NCI-H1092 (cell line): ENCODE measurements at places on chromosomes 7 and 10.

- DNase-seq: no peak
Observed at GRCh38 chr7:447523-447922, 72.1 kb downstream of the PDGFA start.

DNA sequence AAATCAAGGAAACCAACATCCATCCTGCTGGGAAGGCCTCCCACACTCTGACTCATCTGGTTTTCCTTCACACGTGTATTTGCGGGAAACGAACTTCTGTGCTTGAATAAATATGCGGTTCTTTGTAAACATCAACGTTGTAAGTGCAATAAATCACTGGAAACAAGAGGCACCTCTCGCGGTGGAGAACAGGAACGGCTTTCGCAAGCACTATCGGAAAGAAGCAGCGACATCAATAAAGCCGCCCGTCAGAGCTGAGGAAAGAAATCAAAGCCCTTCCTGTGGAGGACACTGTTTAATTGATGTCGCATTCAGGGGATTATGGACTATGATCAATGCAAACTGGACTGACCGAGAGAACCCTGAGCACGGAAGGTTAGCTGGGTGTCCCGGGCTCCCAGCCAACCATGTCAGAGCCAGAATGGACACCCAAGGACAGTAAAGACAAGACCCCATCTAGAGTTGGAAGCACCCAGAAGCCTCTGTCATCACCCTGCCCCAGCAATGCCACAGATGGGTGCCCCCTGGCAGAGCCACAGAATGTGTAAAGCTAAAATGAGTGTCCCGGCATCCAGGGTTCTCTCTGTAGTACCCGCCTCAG, 37.6 kb downstream of the OAT start:
- no peak for DNase-seq

DNA sequence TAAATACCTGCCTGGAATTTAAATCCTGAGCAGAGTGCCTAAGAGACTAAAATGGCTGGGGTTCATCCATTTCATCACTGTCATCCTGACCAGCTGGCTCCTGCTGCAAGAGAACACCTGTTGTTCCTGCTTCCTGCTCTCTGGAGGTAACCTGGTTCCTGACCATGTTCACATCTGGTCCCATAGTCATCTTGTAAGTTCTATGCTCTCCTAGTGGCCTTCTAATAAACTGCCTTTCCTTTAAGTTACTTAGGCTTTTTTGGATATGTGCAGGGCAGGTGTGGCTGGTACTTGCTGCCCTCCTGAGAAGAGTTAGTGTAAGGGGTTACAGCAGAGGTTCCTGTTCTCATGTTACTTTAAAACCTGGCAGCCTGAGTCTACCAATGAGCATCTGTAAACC, 80.0 kb downstream of the NRCAM start:
- no peak for DNase-seq

GRCh38 chr7:17275749-17276671, 22.4 kb upstream of the AHR start:
- no peak for DNase-seq

DNA sequence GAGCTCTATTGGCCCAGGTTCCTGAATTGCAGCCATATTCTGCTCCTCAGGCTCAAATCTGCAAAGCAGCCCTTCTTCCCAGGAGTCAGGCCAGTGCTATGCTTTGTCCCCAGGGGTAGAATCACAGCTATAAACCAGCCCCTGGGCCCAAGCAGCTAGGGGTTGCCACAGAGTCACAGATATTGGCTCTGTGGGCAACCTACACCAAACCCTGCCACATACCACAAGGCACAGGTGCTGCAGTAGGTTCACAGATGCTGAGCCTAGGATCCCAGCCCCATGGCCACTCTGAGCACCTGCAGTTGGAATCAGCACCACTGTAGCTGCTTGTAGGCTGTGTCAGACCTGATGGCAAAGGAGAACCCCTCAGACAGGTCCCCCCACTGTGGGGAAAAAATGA, 43.1 kb upstream of the CAMK2B start:
- DNase-seq: no peak

DNA sequence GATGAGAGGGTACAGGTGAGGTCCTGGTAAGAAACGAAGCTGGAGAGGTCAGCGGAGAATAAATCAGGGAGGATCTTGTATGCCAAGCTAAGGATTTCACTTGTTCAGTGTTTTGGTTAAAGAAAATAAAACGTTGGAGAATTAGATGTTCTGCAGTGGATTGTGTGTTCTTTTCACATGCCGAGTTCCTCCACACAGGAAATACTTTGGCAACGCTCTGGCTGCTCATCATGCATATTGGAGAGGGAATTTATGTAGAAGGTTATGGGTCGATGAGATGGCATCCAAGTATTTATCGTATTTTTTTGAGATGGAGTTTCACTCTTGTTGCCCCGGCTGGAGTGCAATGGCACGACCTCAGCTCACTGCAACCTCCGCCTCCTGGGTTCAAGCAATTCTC, 11.0 kb downstream of the RPS24 start:
- DNase-seq: no peak

- DNase-seq: no peak
Observed at GRCh38 chr7:144130730-144131129, 7.8 kb downstream of the OR2A14 start.

- DNase-seq: no peak
Observed at GRCh38 chr10:100913470-100913865, 705 bp downstream of the SLF2 start.

DNA sequence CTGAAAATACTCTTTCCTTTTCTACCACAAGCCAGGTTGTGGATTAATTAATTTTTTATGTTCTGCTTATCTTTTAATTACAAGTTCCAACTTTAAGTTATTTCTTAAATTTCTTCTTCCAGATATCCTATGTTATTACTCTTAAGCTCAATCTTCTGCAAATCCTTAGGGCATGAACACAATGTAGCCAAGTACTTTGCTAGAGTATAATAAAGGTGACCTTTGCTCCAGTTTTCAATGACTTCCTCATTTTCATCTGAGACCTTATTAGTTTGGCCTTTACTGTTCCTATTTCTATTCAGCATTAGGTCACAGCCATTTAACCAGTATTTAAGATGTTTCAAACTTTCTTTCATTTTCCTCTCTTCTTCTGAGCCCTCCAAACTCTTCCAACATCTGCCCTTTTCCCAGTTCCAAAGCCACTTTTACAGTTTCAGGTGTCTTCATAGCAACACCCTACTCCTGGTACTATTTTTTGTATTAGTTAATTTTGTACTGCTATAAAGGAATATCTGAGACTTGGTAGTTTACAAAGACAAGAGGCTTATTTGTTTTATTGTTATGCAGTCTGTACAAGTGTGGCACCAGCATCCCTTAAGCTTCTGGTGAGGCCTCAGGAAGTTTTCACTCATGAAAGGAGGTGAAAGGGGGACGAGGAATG, 886.2 kb upstream of the GHITM start:
- DNase-seq: no peak

GRCh38 chr7:131826960-131827359, 270.5 kb upstream of the PODXL start:
- no peak for DNase-seq

DNA sequence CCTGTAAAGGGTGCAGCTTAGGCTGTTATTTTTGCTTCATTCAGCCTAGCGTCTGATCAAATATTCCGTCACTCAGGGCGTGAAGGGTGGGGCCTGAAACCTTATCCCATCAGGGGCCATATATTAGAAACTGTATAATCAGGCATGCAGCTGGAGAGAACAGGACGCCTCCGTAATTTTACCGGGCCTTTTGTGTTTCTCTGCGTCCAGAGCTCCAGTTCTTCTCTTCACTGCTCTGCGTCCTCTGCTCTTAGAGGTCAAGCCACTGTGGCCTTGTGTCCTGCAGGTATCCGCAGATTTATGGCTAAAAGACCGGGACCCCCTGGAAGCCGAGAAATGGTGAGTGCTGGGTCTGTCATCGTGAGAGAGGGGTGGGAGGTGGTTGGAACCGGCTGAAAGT, at the start of gene ZNF735:
Gene ZNF735, plus strand, starts transcription at position 301 of the 400 bp plus-strand sequence. Its CDS starts 0 bp downstream, at position 301.
- DNase-seq: no peak

DNA sequence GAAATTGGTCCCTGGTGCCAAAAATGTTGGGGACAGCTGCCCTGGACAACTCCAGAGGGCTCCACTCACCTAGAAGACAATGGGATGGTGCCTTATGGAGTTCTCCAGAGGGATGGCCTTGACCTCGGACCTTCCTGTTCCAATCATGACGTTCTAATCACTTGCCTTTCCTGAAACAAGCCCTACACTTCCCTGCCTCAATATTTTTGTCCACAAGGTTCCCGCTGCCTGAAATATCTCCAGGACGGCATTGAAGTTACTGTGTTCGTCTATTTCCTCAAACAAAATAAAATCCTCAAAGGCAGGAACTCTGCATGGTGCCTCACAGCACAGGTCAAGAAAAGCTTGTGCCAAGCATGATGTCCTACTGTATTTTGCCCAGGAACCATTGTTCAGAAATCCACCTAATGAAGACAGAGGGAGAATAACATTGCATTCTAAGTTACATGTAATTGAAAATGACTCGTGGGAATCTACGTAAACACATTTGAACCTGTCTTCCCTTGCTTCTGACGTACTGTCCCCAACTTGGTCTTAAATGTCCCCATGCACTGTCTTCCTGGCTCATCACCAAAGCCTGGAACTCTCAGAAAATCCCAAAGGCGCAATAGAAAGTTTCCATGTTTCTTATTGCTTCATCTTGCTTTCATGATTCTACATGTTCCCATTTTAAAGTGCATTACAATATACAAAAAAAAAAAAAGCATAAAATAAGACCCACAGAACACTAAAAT, 342.3 kb upstream of the NRP1 start:
- DNase-seq: no peak

- DNase-seq: no peak
Observed at GRCh38 chr10:129949891-129950291, 14.2 kb downstream of the EBF3 start.

DNA sequence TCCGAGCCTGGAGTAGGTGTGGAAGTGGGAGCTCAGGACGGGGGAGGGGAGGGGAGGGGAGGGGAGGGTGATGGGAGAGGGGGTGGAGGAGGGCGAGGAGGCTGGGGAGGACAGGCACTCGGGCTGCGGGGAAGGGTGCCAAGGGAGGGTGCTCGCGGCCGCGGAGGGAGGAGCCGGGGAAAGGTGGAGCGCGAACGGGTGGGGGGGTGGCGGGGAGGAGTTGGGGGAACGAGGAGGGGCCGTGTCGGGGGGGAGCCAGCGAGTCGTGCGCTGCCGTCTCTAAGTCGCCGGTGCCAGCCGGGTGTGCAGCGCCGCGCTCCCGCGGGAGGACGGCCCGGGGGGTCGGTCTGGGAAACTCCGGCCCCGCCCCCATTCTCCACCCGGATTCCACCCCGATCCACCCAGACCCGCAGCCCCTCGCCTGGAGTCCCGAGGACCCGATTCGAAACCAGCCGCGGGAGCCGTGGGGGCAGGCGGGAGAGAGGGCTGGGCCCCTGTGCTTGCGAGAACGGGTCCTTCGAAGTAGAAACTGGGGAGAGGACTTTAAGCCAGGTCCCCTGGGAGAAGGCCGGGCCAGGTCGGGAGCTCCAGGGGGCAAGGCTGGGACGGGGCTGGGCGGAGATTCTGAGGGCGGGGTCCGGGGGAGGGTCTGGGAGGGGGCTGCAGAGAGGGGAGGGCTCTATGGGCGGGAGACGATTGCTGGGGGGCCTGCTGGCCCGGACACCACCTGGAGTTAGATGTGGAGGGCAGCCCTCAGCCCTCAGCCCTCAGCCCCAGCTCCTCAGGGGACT, at the start of gene ZNF467:
Gene ZNF467, minus strand, starts transcription at position 143 of the 791 bp plus-strand sequence. CDS start 2,556 bp downstream, outside the sequence.
- DNase-seq: no peak

DNA sequence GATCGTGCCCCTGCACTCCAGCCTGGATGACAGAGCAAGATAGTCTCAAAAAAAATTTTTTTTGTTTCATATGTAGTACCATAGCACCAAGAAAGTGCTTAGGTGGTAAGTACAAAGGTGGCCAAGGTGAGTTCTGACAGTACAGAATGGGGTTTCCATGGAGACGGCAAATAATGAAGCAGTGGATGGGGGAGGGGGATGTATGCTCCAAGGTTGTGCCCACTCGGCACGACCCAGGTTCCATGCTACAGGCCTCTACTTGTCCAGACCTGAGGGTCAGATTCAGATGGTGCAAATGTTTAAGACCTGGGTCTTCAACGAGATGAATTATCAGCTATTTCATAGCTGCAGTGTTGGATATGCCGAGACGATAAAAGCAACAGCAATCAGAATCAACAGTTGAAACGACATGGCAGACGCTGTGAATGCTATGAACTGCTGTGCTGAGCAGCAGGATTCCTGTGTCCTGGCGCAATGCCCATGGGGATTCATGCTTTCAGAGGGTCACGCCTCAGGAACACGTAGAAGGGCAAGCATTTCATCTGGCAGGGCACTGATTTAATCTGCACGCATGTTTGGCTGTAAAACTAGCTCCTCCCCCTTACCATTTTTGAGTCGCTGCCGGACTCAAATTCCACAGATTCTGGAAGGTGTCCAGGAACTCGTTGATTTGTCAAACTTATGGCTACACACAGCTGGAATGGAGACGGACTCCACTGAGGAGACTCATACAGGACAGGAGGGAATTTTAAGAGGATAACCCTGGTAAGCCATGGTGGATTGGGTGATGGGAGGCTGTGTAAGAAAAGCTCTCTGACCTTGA, 256.5 kb downstream of the FRMD4A start:
- DNase-seq: peak; percentile 78

- no peak for DNase-seq
Observed at GRCh38 chr7:8204339-8205030, 57.5 kb downstream of the ICA1 start.

DNA sequence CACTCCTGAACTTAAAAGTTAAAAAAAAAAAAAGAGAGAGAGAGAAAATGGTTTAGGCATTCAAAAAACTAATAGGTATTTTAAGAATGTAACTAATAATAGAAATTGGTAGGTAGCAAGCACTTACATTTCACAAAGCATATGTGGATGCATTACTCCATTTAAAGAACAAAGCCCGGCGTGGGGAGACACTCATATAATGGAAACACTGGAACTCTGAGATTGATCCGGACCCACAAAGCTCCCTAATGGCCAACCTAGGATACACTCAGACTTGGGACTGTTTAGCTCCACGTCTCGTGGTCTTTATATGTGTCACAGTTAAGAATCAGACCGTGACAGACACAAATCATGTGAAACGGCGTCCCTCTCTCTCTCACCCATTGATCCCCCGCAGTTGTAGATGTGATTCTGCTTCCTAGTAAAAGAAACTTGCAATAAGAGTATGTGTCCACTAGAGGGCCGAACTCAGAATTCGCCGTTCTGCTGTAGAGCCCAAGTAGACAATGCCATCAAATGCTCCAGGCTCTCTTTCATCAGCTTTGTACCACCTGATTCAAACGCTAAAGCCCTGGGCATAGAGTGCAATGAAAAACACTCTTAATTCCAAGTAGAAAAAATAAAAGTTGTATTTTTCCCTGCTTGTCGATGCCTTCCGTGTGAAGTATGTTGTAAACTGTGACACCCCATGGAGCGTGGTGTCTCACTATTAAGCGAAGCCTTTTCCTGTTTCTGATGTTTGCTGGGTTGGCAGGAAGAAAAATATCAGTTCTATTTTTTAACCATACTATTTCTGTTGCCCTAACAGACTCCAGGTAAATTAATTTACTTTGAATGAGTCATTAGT, 429.0 kb upstream of the MTPN start:
- peak; percentile 70 for DNase-seq

- DNase-seq: no peak
Observed at GRCh38 chr10:79001082-79001885, 67.5 kb upstream of the ZMIZ1 start.

DNA sequence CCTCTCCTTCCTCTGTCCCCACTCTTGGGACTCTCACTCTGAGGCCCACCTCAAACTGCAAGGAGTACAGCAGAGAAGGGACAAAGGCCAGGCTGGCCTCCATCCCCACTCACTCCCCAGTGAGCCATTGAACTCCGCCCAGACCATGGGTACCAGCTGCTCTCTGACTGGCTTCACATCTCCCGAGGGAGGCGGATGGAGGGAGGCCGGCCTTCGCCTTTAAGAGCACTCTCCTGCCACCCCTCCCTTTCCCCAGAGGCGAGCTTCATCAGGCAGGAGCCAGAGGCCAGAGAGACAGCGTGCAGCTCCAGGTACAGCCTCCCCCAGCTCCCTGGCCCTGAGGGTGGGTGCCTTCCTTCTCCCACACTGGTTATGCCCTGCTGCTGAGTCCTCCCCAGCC, 1.8 kb upstream of the LDB3 start:
- DNase-seq: no peak
